ENCODE measurements at places on chromosomes 2 and 18.

- DNase-seq: no peak
- H3K36me3 ChIP-seq: no peaks in the 10 kb centered on the region
- 0 out of 2 replicates have a peak, but pooled peaks cover 7% of the 10 kb centered on the region for H3K27me3 ChIP-seq
- H3K4me3 ChIP-seq: no peak overlapping the region
- no peak overlapping the region for H3K27ac ChIP-seq
Measured at GRCh38 chr2:29865512-29865911, 55.9 kb downstream of the ALK start.

- no peaks in the 10 kb centered on the region for H3K36me3 ChIP-seq
- H3K27ac ChIP-seq: no peak overlapping the region
- H3K27me3 ChIP-seq: no peaks in the 10 kb centered on the region
Measured at GRCh38 chr18:72727038-72727655, 140.6 kb downstream of the NETO1 start.

- H3K27ac ChIP-seq: no peak overlapping the region
- peak; percentile 58 for DNase-seq
- no peak overlapping the region for H3K4me3 ChIP-seq
Measured at GRCh38 chr18:46718501-46719341, 38.1 kb downstream of the ST8SIA5 start.

DNA sequence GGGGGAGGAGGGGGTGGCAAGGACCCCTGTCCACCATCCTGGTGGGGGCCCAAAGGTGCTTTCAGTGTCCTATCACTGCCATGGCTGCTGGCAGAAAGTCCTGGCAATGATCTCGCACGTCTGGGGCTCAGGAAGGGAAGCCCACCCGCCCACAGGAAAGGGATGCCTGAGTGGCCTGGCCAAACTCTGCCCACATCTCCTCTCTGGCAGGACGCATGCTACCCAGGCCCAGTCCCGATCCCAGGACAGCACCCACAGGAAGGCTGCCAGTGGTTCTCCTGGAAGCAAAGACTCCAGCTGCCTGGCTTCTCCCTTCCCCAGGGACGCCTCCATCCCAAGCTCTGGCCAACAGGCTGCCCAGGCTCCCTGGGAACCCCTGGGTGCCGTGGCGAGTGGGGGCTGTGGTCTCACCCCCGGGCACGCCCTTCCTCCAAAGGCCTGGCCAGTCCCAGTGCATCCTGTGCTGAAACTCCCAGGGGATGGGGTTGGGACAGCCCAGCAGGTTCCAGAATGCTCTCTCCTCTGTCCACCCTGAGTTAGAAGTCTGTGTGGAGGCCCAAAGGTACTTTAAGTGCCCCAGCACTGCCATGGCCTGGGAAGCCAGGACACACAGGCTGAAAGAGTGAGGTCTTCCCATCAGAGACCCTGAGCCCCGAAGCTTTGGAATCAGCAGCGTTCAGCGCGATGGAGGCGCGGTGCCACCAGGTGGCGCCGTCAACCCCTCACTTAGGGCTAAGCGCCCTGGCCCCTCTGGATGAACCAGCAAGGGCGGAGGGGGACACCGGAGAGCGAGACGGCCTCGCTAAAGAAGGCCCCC lies 29.8 kb upstream of the TAF1B start:
- no peaks in the 10 kb centered on the region for H3K4me1 ChIP-seq
- no peaks in the 10 kb centered on the region for H3K27me3 ChIP-seq
- DNase-seq: no peak
- H3K4me3 ChIP-seq: no peak overlapping the region

GRCh38 chr2:780002-780401 lies 102.8 kb upstream of the TMEM18 start:
- DNase-seq: no peak
- H3K27ac ChIP-seq: no peak overlapping the region
- no peaks in the 10 kb centered on the region for H3K4me1 ChIP-seq
- H3K36me3 ChIP-seq: no peaks in the 10 kb centered on the region

DNA sequence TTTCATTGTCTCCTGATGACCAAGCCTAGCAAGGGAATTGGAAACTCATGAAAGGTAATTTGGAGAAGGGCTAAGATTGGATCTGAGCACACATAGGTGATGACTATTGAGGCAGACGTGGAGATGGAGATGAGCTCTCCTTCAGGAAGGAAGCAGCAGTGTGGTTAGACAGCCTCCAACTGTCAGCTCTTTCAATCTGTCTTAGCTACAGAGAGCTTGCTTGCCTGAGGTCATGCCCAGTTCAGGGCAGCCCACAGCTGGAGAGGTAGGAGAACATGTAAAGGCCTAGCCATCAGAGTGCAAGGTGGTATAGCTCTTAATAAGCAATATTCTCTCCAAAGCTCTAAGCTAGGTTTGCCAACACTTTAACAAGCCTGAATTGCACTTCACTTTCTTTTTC lies 79.2 kb downstream of the THSD7B start:
- H3K4me3 ChIP-seq: no peak overlapping the region
- no peaks in the 10 kb centered on the region for H3K27me3 ChIP-seq
- no peak overlapping the region for H3K27ac ChIP-seq
- no peak for DNase-seq

GRCh38 chr2:119293254-119293653 lies 69.6 kb downstream of the STEAP3 start:
- H3K4me1 ChIP-seq: peaks cover 3% of the 10 kb centered on the region
- no peak overlapping the region for H3K4me3 ChIP-seq
- H3K27ac ChIP-seq: no peak overlapping the region
- no peaks in the 10 kb centered on the region for H3K27me3 ChIP-seq

- no peak for DNase-seq
- H3K36me3 ChIP-seq: no peaks in the 10 kb centered on the region
- H3K4me3 ChIP-seq: no peak overlapping the region
- H3K27me3 ChIP-seq: no peaks in the 10 kb centered on the region
- no peak overlapping the region for H3K27ac ChIP-seq
- H3K4me1 ChIP-seq: no peaks in the 10 kb centered on the region
Measured at GRCh38 chr2:157501026-157501425, 57.1 kb upstream of the CYTIP start.

DNA sequence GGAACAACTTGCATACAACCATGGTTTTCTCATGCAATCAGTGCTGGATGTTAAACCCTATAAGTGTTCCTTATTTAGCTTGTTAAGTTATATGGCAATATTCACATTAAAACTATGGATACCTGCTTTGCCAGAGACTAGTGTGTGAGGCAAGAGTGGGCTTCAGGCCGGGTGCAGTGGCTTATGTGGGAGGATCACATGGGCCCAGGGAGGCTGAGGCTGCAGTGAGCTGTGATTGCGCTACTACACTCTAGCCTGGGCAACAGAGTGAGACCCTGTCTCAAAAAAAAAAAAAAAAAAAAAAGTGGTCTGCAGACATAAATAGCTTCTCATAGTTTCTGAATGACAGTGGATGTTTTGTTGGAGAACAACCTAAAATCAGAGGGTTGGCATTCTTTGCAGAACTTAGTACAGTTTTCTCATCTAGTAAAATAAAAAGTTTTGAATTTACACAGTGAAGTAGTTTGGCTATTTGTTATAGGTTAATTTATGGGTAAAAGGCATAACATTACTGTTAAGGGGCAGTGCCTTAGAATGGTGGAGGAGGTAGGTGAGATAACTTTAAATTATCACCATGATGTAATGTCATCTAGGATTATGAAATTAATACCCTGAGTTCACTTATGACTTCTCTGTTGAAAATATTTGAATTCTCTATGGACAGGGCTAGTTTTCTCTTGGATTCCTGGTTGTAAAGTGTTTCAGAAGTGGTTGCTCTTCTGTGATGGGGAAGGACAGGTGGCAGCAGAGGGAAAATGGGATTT lies 5.3 kb downstream of the CERS6 start:
- no peaks in the 10 kb centered on the region for H3K27me3 ChIP-seq
- H3K4me3 ChIP-seq: no peak overlapping the region
- H3K4me1 ChIP-seq: peaks cover 21% of the 10 kb centered on the region

- no peaks in the 10 kb centered on the region for H3K4me1 ChIP-seq
- H3K36me3 ChIP-seq: no peaks in the 10 kb centered on the region
- no peak overlapping the region for H3K27ac ChIP-seq
- DNase-seq: no peak
- no peaks in the 10 kb centered on the region for H3K27me3 ChIP-seq
- no peak overlapping the region for H3K4me3 ChIP-seq
Measured at GRCh38 chr2:5290900-5291546, 401.2 kb upstream of the SOX11 start.

- no peak overlapping the region for H3K27ac ChIP-seq
- H3K27me3 ChIP-seq: no peaks in the 10 kb centered on the region
- no peak for DNase-seq
- no peak overlapping the region for H3K4me3 ChIP-seq
Measured at GRCh38 chr2:207663870-207664545, 38.8 kb upstream of the METTL21A start.

DNA sequence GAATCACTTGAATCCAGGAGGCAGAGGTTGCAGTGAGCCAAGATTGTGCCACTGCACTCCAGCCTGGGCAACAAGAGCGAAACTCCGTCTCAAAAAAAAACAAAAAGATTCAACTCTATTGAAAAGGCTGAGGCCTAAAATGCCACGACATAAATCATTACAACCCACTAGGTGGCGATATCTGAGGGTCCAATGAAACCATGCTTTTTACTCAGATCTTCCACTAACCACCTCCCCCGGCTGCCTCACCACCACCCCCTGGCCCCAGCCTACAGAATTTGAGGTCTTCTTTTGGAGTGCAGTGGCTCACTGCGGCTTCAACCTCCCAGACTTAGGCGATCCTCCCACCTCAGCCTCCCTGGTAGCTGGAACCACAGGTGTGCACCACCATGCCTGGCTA lies 57.5 kb downstream of the AP1S3 start:
- peaks cover 3% of the 10 kb centered on the region for H3K4me1 ChIP-seq
- DNase-seq: no peak
- H3K4me3 ChIP-seq: no peak overlapping the region
- no peaks in the 10 kb centered on the region for H3K27me3 ChIP-seq
- no peak overlapping the region for H3K27ac ChIP-seq

DNA sequence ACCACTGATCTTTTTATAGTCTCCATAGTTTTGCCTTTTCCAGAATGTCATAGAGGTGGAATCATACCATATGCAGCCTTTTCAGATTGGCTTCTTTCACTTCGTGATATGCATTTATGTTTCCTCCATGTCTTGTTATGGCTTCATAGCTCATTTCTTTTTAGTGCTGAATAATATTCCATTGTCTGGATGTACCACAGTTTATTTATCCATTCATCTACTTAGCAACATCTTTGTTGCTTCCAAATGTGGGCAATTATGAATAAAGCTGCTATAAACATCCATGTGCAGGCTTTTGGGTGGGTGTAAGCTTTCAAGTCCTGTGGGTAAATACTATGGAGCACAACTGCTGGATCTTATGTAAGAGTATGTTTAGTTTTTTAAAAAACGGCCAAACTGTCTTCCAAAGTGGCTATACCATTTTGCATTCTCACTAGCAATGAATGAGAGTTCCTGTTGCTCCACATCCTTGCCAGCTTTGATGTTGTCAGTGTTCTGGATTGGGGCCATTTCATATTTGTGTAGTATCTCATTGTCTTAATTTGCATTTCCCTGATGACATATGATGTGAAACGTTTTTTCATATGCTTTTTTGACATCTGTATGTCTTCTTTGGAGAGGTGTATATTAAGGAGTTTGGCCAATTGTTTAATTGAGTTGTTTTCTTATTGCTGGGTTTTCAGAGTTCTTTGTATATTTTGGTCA lies 20.6 kb downstream of the STPG4 start:
- DNase-seq: no peak
- H3K27me3 ChIP-seq: no peaks in the 10 kb centered on the region
- H3K4me1 ChIP-seq: no peaks in the 10 kb centered on the region
- H3K36me3 ChIP-seq: no peaks in the 10 kb centered on the region

DNA sequence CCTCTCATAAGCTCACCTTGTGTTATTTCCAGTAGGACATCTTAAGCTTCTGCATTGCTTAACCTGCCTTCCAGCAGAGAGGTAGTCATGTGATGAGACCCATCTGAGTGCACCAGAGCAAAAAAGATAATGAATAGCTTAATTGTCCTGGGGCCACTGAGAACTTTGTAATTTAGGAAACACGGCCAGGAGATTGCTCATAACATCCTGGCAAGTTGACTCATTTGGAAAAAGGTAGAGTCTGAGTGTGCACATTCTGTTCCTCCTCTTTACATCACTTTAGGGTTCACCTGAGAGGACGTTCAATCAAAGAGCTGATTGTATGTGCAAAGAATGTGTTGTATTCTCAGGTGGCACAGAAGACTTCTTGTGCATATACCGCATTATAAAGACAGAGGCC lies 830.2 kb upstream of the SOX11 start:
- no peak overlapping the region for H3K27ac ChIP-seq
- no peaks in the 10 kb centered on the region for H3K36me3 ChIP-seq
- no peak for DNase-seq
- H3K4me1 ChIP-seq: no peaks in the 10 kb centered on the region
- no peak overlapping the region for H3K4me3 ChIP-seq

- H3K4me1 ChIP-seq: no peaks in the 10 kb centered on the region
- H3K27me3 ChIP-seq: peaks cover 5% of the 10 kb centered on the region
Measured at GRCh38 chr18:11147962-11148679, 1.2 kb downstream of the PIEZO2 start.

DNA sequence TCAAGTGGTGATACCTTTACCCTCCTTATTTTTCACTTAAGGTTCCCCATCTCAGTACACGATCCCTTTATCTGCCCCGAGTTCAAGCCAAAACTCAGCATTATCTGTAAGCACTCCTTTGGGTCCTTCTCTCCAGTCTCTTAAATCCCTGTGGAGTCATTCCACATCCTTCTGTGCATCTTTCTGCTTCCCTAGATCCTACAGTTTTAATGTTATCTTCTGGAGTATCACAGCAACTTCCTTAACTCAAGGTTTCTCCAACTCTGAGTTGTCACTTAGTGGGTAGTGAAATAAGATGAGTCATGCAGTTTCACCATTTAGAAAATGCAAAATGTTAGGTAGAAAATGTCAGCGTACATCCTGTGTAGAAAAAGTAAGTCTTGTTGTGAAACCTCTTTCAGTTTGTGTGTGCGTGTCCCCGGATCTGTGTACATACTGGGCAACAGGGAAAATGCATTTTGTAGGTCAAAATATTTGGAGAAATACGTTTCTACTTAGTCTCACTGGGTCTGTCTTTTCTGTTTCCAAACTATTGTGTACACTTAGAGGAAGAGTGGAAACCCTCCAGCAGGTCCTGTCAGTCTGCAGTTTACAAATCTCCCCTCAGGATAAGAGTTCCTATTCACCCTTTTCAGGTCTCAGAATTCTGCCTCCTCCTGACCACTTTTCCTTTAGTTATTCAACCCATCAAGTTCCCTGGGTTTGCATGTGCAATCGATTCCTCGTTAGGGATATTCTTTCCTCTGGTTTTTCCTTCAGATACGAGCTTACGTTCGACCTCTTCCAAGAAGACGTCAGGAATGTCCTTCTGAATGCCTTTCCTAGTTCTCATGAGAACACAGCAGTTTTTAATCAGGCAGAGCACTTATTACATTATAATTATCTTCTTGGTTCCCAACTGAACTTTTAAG lies 154.8 kb downstream of the TGIF1 start:
- DNase-seq: peak; percentile 81
- peaks cover 51% of the 10 kb centered on the region for H3K4me1 ChIP-seq
- no peaks in the 10 kb centered on the region for H3K27me3 ChIP-seq
- H3K36me3 ChIP-seq: no peaks in the 10 kb centered on the region
- peak overlapping the region; percentile 100 for H3K27ac ChIP-seq
- H3K4me3 ChIP-seq: peak overlapping the region; percentile 72
